GM13976 (cell line): ENCODE measurements at places on chromosomes 16 and 17.

- DNase-seq = no peak
Measured at GRCh38 chr17:58066401-58066800, 16.8 kb upstream of the DYNLL2 start.

DNA sequence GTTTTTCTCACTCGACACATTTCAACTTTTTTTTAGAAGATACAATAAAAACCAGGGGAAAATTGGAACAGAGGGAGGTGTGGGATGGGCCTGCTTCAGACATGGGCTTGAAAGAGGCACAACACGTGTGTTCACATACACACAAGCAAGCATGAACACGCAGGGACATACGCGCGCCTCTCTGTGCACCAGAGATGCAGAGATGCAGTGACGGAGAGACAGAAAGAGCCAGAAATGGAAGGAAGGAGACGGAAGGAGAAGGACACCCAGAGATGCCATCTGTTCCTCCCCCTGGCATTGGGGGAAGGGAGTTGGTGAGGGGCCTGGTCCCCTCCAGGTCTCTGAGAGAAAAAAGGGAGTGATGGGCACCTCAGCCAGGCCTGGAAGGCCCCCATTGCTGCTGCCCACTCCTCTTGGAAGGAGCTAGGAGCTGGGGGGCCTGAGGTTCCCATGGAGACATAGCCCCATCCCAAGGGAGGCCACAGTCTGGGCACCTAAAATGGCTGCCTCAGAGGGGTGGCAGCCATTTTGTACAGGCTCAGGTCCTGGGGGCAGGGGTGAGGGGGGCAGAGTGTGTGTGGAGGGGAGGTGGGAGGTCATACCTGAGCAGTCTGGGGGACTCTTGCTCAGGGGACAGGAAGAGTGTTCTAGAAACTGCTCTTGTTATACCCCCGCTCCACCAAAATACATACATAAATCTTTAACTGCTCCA lies 3.8 kb upstream of the NEUROD2 start:
- DNase-seq = no peak

GRCh38 chr17:58120195-58120822 lies 27.9 kb upstream of the OR4D1 start:
- peak; percentile 55 for DNase-seq

DNA sequence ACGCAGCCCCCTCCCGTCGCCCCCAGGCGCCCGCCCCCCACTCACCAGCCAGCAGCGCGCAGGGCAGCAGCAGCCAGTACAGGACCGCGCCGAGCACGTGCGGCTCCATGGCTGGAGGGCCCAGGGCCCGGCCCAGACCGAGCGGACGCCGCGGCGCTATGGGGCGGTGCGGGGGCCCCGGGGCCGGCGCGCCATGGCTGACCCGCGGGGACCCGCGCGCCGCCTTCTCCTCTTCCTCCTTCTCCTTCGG lies 239 bp downstream of the PIEZO1 start:
- no peak for DNase-seq

DNA sequence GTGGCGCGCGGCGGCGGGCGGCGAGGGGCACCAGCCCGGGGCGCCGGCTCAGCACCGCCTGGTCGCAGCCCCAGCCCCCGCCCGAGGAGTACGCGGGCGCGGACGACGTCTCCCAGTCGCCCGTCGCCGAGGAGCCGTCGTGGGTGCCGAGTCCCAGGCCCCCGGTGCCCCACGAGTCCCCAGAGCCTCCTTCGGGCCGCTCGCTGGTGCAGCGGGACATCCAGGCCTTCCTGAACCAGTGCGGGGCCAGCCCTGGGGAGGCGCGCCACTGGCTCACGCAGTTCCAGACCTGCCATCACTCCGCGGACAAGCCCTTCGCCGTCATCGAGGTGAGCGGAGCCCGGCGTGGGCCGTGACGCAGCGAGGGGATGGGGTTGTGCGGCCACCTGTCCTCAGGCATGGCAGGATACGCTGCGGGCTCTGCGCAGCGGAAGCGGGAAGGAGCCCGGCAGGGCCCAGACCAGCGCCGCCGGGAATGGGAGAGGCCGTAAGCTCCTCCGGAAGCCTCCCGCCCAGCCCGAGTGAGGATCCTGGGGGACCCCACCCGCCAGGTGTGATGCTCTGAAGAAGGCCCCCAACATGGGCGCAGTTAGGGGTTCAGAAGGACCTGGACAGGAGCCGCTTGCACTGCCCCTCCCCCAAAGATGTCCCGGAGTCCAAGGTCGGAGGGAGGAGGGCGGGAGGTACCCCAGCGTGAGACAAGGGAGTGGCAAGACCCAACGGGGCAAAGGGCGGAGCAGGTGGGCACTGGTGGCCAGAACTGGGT lies 522 bp downstream of the NAGS start:
- DNase-seq = no peak

- DNase-seq = no peak
Measured at GRCh38 chr17:34436607-34437006, 73.6 kb upstream of the CCL1 start.

- no peak for DNase-seq
Measured at GRCh38 chr16:88867581-88868246, 1.3 kb upstream of the PABPN1L start.
